Neural crest cell (in vitro differentiated cells): ENCODE measurements at places on chromosomes 11 and 22. TPM values are rescaled to one million over a fixed set of nuclear protein-coding genes. Genes with fewer than 3 reads are reported as not detected.

GRCh38 chr11:34175284-34176019, 70.0 kb downstream of the NAT10 start:
- H3K27me3 ChIP-seq = no peaks in the 10 kb centered on the region
- no peak for DNase-seq
- no peak overlapping the region for H3K4me3 ChIP-seq
- peaks cover 21% of the 10 kb centered on the region for H3K4me1 ChIP-seq

DNA sequence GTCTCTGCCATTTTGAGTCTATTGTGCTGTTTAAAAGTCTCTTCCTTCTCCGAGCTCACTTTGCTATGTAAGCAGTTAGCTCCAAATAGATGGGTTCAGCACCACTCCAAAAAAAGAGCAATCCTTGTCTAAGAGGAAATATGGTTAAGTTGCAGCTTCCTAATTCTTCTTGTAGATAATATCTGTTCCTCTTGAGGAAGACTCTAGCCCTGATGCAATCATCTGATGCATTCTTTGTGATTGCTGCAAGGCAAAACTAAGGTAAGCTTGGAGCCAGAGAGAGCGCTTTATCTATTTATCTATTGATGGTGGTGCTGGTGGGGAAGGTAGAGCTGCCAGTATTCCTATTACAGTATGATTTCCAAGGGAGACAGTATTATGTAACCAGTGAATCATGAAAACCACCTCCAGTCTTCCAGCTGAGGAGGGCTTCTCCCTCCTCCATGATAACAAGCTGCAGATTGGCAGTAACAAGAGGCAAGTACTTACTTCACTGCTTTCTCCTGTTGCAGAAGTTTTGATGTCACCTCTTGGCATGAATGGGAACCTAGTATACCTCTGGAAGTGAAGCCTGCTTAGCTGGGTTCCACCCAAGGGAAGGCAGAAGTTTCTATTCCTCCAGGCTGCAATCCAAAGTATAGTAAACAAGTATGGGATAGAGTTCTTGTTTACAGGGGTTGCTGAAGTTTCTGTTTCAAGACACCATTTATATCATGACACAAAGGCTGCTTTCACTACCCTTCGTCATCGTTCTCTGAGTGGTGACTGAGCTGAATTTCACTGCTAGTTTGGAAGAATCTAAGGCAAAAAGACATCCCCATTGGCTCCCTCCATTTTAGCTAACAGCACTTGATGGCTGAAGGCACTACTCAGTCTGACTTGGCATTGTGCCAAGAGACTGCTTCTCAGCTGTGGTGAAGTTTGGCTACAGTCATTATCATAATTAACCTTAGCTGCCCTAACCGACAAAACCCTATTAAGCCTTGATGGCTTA, 49.7 kb downstream of the FDX1 start:
- no peak overlapping the region for H3K27ac ChIP-seq
- H3K36me3 ChIP-seq = no peaks in the 10 kb centered on the region
- peaks cover 3% of the 10 kb centered on the region for H3K4me1 ChIP-seq
- H3K27me3 ChIP-seq = no peaks in the 10 kb centered on the region

- H3K4me3 ChIP-seq = peak overlapping the region; percentile 8
- no peak overlapping the region for H3K27ac ChIP-seq
- H3K4me1 ChIP-seq = peaks cover 11% of the 10 kb centered on the region
- peaks cover 16% of the 10 kb centered on the region for H3K27me3 ChIP-seq
Observed at GRCh38 chr11:130918081-130918480, 1.8 kb upstream of the SNX19 start.

GRCh38 chr11:130475426-130476053, 27.1 kb downstream of the ADAMTS15 start:
- peaks cover 6% of the 10 kb centered on the region for H3K4me1 ChIP-seq
- no peak overlapping the region for H3K27ac ChIP-seq
- no peak overlapping the region for H3K4me3 ChIP-seq

Gene CASTOR1
- total RNA-seq = 6.2 and 8.7 TPM in 2 replicates

- H3K27ac ChIP-seq = no peak overlapping the region
- DNase-seq = no peak
- H3K27me3 ChIP-seq = peaks cover 64% of the 10 kb centered on the region
- peaks cover 28% of the 10 kb centered on the region for H3K4me1 ChIP-seq
- peak overlapping the region; percentile 10 for H3K4me3 ChIP-seq
Observed at GRCh38 chr11:123197711-123198110, 2.7 kb upstream of the CLMP start.

Gene OR6A2
- total RNA-seq = 0.20 and 0.21 TPM in 2 replicates

Gene PUS3
- total RNA-seq = 14.9 and 17.4 TPM in 2 replicates

Gene ARHGAP32
- 38.4 and 40.3 TPM in 2 replicates for total RNA-seq

DNA sequence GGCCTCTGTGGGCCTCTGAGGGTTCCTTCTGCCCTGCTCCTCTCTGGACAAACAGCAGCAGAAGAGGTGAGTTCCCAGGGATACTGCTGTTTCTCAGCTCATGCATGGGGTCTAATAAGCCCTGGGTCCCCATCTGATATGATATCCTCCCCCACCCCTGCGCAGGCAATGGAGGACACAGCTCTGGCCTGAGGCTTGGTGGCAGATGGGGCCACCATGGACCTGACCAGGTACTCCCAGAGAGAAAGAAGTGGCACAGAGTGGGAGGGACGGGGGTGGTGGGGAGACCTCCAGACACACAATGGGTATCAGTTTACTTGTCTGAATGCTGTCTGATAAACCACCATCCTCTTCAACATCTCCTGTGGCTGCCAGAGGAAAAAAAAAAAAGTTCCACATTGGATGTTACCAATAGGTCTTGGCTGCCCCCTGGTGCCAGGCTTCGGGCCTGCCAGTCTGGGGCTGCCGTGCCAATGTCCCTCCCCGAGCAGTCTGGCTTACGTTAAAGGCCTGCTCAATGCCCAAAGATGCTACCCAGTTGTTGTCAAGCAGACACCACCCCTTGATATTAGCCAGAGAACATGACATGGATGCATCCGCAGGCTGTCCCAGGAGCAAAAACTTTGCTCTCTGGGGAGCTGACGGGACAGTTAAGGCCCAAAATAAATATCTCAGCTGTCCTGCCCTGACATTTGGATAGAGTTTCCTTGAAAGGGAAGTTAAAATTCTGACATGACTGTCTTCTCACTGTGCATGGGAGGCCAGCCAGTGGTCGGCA, 27.9 kb upstream of the ABCC8 start:
- no peaks in the 10 kb centered on the region for H3K4me1 ChIP-seq
- H3K36me3 ChIP-seq = no peaks in the 10 kb centered on the region
- peak; percentile 77 for DNase-seq
- H3K27me3 ChIP-seq = peaks cover 30% of the 10 kb centered on the region
- H3K4me3 ChIP-seq = no peak overlapping the region

Gene ASRGL1
- 50.1 and 57.5 TPM in 2 replicates for total RNA-seq

DNA sequence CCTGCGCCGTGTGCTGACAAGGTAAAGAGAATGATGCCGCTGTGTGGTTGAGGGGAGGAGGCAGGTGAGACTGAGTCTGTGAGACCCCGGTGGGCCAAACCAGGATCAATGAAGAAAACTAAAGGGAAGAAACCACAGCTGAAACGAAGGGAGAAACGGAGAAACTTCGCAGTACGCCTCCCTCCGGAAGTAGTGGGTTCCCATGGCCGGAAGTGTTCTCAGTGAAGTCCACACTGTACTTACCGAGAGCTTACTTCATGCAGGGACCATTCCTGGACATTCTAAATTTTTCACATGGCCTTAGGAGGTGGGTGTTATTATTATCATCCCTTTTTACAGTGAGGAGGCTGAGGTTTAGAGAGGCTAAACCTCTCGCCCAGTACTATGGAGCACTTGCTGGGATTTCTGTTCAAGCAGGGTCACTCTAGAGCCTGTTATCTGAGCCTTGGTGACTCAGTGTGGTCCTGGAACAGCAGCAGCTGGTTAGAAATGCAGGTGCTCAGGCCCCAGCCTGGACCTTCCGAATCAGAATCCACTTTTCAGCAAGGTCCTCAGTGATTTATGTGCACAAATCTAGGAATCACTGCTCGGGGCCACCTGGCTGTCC, 17.9 kb downstream of the CD5 start:
- H3K4me1 ChIP-seq = peaks cover 7% of the 10 kb centered on the region
- peak overlapping the region; percentile 89 for H3K27ac ChIP-seq
- DNase-seq = no peak
- no peaks in the 10 kb centered on the region for H3K27me3 ChIP-seq

- peaks cover 33% of the 10 kb centered on the region for H3K4me1 ChIP-seq
- no peaks in the 10 kb centered on the region for H3K36me3 ChIP-seq
- DNase-seq = no peak
- H3K4me3 ChIP-seq = no peak overlapping the region
Observed at GRCh38 chr11:126547161-126547560, 191.7 kb downstream of the ST3GAL4 start.

GRCh38 chr11:32316232-32316631, 119.1 kb downstream of the WT1 start:
- H3K4me1 ChIP-seq = peaks cover 5% of the 10 kb centered on the region
- H3K27ac ChIP-seq = no peak overlapping the region
- H3K36me3 ChIP-seq = no peaks in the 10 kb centered on the region

DNA sequence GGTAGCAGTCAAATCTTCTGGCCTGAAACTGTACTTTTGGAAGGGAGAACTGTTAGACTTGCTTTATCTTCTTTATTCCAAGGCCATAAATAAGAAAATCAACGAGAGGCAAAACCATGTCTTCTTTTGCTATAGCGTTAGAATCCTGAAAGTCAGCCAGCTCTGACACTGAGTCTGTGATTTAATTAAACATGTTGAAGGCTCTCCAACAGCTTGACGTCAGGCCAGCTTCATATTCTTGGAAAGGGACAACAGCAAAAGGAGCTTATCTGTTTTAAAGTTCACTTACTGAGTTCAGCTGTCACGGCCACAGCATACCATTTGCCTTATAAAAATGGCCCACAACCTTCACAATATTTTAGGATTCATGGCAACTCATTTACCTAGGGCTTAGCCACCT, 131.0 kb upstream of the LDLRAD3 start:
- DNase-seq = no peak
- H3K4me1 ChIP-seq = peaks cover 17% of the 10 kb centered on the region
- no peaks in the 10 kb centered on the region for H3K27me3 ChIP-seq

- no peak for DNase-seq
- H3K36me3 ChIP-seq = no peaks in the 10 kb centered on the region
- peak overlapping the region; percentile 54 for H3K4me3 ChIP-seq
Observed at GRCh38 chr11:67304511-67305113, 1.3 kb downstream of the SSH3 start.

Gene HTR3B
- total RNA-seq = 0.26 and 0.52 TPM in 2 replicates

Gene RASSF10
- total RNA-seq = 6.0 and 6.4 TPM in 2 replicates

DNA sequence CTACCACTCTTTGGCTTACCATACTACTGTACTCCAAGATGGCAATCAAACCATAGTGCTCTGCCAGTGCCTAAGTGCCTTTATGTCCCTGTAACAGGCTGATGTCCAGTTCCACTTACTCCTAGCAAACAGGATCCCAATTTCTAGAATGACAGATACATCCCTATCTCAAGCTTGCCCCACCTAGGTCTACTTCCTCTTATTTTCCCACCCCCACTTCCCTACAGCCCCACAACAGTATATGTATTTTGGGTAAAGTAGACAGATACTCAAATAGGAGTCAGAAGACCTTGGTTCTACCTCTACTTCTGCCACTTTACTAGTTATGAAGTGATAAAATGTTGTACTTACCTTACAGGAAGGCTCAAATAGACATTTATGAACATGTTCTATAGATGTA, 24.1 kb downstream of the SIK3 start:
- no peak overlapping the region for H3K27ac ChIP-seq
- H3K36me3 ChIP-seq = peaks cover under 1% of the 10 kb centered on the region
- H3K4me3 ChIP-seq = no peak overlapping the region
- no peaks in the 10 kb centered on the region for H3K27me3 ChIP-seq
- peaks cover 34% of the 10 kb centered on the region for H3K4me1 ChIP-seq
- no peak for DNase-seq

DNA sequence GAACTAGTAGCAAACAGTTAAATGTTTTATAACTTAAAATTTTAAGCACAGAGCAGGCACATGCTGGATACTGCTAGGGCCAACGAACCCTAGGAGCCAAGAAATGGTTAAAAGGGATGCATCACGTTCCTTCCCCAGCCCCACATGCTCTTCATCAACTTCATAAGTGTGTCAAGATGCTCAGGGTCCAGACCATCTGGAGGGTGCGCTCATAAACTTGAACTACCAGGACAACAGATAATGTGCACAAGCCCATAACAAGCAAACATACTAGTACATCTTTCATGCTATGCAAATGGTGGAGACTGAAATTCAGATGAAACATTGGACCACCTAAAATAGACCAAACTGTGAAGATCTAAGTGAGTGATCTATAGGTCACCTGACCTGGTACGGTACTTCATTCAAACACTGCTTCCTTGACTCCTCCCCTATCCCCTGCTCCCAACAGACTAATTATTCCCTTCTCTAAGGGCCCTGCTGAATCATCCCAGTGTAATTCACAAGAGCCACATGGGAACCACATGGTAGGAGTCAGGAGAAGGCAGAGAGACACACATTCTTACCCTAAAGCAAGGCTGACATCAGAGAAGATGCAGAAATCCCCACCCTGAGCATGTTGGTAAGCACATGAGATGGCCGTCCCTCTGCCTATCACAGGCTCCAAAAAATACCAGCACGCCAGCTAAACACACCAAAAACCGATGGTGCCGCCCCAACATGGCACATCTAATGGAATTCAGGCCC, 83.9 kb downstream of the ETS1 start:
- H3K36me3 ChIP-seq = peaks cover 3% of the 10 kb centered on the region
- H3K27me3 ChIP-seq = peaks cover 84% of the 10 kb centered on the region
- DNase-seq = no peak

DNA sequence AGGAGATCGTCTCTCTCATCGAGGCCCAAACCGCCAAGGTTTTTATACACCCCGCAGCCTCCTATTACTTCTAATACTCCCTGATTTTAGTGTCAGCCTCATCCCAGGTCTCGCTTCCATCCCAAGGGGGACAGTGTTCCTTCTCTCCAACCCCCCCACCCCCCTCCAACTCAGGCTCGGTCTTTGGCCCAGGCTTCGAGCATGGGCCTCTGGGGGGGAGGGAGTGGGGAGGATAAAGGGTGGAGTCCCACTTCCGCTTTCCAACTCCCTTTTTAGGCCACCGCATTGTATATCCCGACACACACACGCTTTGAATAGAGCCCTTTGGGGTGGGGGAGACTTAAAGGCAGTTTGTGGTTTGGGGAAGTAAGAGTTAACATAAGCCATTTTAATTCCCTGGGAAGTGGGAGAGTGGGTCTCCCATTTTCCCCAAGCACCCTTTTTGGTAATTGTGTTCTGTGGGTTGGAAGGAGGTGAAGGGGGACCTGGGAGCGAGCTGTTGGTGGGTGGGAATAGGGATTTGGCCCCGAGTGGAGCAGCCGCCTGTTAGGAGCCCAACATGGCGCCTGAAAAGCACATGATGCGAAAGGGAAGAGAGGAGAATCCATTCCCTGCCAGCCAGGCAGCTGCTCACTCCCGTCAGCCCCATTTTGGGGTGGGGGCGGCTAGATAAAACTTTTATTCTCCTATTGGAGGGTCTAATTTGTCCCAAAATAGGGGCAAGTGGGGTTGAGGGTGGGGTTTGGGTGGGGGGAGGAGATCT, 844 bp downstream of the PCF11 start:
- DNase-seq = peak; percentile 30
- H3K27ac ChIP-seq = peak overlapping the region; percentile 100
- peak overlapping the region; percentile 100 for H3K4me3 ChIP-seq
- H3K4me1 ChIP-seq = peaks cover 35% of the 10 kb centered on the region

Gene ACER3
- 16.7 and 19.0 TPM in 2 replicates for total RNA-seq

GRCh38 chr11:68999093-68999747, 13.8 kb downstream of the MRGPRF start:
- no peak overlapping the region for H3K4me3 ChIP-seq
- no peak overlapping the region for H3K27ac ChIP-seq
- no peaks in the 10 kb centered on the region for H3K4me1 ChIP-seq
- no peaks in the 10 kb centered on the region for H3K27me3 ChIP-seq
- no peak for DNase-seq
- H3K36me3 ChIP-seq = no peaks in the 10 kb centered on the region

Gene OR5A1
- not detected in 2 replicates for total RNA-seq

Gene CBLIF
- not detected in 2 replicates for total RNA-seq

Gene ARHGAP8
- 0.61 and 0.96 TPM in 2 replicates for total RNA-seq
